Stimulated activated CD4-positive, alpha-beta T cell treated with anti-CD3 and anti-CD28 coated beads, TNF-alpha, amount 100 ng/mL, for 1 hour (primary cell): ENCODE measurements at places on chromosomes 1 and 21.
A peak's percentile ranks its signal among the peaks of the same experiment; 100 is the strongest.

GRCh38 chr1:110548381-110548780 lies 29.4 kb upstream of the KCNA10 start:
- DNase-seq = no peak

DNA sequence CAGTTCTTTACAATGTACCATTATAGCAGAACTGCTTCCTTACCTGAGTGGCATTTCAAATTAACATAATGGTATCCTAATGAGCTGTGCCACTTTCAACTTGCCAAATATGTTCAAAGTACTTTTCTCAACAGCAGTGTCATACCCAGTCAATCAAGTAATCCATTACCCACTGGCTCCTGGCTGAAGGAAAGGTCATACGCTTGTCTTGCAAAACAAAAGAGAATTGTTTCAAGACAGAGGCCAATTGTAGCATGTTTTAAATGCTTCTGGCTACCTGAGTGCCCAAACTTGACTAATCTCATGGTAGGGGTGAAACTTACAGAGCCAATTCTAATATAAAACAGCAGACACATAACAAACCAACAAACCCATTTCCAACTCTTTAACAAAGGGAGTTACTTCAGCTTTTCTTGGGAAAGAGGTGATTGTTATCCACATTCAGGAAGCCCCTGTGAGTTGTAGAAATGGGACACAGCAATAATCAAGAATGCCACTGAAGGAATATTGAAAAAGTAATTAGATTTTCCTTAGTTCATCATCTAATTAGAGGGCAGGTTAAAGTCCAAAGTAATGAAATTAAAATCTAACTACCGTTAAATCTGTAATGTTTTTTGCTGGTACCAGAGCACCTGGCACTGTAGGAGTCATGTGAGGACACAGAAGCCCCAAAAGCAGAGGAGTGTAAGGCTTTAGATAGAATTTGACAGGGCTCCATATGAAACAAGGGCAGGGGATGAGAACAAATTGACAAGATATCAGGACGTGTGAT lies 241.9 kb downstream of the RWDD3 start:
- DNase-seq = no peak

DNA sequence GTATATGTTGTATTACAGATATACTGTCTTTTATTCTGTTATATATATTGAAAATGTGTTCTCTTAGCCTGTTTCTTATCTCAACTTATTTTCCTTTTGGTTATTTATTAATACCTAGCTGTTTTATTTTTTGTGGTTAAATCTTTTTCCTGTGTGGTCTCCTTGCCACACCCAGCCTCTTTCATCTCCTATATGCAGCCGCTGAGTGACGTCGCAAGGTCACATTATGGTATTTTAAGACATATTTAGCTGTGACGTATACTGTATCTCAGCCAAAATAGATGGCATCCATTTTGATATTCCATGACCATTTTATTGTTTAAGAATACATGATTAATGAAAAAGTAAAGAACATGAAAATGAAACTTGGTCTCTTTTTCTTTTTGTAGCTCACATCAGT lies 29.1 kb downstream of the CENPF start:
- DNase-seq = no peak

DNA sequence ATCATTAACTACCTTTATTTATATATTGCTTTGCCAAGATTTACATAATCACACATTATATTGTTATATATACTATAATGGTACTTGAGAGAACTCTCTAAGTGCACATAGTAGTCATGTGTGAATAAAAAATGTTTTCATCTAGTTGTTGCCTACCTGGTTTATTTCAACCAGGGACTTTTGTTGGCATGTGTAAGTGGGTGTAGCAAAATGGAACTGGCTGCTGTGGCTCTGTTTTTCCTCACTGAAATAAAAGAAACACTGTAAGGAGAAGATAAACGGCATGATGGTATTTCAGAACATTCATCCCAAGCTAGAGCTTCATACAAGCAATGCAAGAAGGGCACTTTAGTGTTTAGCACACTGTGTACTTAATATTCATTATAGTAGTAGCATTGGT lies 14.9 kb downstream of the RBBP4 start:
- DNase-seq = no peak

DNA sequence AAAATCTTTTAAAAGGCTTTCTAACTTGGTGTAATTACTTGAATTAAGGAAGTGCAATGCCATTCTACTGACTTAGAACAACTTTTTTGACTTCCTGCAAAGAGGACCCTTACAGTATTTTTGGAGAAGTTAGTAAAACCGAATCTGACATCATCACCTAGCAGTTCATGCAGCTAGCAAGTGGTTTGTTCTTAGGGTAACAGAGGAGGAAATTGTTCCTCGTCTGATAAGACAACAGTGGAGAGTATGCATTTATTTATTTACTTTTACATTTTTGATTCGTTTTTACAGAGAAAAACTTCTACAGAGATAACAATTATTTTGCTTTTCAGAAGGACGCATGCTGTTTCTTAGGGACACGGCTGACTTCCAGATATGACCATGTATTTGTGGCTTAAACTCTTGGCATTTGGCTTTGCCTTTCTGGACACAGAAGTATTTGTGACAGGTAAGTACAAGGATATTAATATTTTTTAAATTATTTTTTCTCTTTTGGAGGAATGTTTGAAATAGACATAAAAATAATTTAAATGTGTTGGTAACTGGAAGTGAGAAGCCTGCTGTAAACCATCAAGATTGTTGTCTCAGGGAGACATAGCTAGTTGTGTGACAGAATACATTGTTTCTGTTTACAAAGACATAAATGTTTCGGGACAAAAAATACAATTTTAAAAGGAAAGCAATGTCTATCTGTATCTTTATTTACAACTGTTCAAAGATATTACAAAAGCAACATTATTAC lies at the start of gene PTPRC:
TSS of gene PTPRC (plus strand) at position 147 of the 742 bp plus-strand sequence. CDS start at position 376, 229 bp downstream.
- no peak for DNase-seq

DNA sequence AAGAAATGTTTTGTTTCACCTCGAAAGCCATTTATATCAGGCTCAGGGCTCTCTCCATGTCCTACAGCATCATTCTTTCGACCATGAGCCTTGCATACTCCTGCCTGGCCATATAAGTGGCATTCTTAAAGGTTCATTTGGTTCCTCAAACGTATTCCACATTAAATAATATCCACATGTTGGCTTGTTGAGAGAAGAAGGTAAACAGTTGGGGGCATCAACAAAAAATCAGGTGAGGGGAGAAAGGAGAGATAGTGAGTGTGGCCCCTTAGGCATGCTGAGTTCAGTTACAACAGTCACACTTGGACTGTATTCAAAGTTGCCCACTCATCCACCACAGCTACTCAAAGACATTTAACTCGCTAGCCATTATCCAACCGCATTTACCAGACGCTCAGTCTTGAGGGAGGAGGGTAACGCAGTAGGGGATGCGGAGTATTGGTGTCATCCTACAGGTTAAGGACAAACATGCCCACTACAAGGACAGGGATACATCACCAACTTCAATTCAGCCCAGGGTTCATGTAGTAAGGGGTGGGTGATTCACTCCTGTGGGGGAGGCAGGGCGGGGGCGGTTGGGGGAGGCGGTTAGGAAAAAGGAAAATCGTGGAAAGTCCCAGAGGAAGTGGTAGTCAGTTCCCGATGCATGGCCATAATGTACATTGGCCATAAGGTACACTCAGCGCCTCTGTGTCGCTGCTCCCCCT lies 1.4 kb downstream of the ZNF697 start:
- no peak for DNase-seq

- peak; percentile 92 for DNase-seq
These were observed at the start of gene DCAF6 for GRCh38 chr1:167936068-167936929. Gene DCAF6, plus strand, starts transcription at chr1:167936683. Its CDS starts 229 bp downstream, at chr1:167936912.

DNA sequence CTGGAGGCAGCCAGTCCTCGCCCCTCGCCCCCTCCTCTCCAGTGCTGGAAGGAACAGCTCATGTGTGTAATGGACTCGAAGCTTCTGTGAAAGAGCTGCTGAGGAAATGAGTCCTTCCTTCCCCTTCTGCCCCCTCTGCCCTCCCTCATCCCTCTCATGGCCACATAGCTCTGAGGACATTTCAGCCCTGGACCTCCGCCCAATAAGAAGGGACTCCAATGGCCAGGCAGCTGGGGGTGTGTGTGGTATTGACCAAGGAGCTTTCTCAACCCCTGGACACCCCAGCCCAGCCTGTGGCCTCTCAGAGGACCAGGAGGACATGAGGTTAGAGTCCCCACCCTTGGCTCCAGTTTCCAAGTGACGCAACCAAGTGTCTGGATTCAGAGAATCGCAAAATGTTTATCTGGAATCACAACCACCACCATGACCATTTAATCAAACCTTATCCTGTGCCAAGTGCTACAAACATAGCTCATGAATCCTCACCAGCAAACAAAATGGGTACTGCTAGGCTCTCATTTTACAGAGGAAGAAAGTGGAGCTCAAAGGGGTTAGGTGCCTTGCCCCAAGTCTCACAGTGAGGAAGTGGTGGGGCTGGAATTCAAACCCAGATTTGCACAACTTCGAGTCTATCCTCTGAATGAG lies 47.8 kb upstream of the ECE1 start:
- no peak for DNase-seq

DNA sequence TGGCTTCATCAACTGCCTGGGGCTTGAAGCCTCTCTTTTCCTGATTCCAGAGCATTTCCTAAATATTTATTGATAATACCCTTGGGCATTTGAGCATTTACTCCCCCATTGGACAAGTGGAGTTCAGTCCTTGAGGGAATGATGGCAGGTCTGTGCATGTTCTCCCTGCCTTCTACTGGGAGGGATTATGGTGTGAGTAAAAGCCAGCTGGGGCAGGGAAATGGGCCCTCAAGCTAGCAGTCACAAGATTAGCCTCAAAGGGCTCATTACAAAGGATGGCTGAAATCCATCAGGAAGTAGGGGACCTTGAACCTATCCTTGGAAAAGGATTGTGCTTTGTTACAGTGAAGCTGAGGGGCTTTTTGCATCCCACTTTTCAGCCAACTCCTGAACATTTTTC lies 24.2 kb upstream of the OSBPL9 start:
- DNase-seq = no peak

GRCh38 chr1:235027076-235027861 lies 101.4 kb downstream of the TOMM20 start:
- no peak for DNase-seq

GRCh38 chr1:183273300-183273699 lies 87.2 kb downstream of the LAMC2 start:
- DNase-seq = no peak

GRCh38 chr21:34635307-34635706 lies 20.4 kb upstream of the RCAN1 start:
- no peak for DNase-seq

- DNase-seq = no peak
These were observed 37.3 kb downstream of the ACTL8 start for GRCh38 chr1:17792421-17792820.

GRCh38 chr1:18021242-18021641 lies 86.4 kb upstream of the IGSF21 start:
- no peak for DNase-seq

DNA sequence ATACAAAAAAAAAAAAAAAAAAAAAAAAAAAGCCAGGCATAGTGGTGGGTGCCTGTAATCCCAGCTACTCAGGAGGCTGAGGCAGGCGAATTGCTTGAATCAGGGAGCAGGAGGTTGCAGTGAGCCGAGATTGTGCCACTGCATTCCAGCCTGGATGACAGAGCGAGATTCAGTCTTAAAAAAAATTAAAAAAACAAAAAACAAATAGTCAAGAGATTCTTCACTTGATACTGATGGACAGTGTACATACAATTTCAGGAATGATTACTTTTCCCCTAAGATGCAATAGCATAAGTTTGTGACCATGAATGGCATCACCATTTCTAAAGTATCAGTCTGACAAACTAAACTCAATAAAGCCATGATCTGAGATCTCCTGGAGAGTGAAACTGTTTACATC lies 60.8 kb upstream of the IVNS1ABP start:
- no peak for DNase-seq

DNA sequence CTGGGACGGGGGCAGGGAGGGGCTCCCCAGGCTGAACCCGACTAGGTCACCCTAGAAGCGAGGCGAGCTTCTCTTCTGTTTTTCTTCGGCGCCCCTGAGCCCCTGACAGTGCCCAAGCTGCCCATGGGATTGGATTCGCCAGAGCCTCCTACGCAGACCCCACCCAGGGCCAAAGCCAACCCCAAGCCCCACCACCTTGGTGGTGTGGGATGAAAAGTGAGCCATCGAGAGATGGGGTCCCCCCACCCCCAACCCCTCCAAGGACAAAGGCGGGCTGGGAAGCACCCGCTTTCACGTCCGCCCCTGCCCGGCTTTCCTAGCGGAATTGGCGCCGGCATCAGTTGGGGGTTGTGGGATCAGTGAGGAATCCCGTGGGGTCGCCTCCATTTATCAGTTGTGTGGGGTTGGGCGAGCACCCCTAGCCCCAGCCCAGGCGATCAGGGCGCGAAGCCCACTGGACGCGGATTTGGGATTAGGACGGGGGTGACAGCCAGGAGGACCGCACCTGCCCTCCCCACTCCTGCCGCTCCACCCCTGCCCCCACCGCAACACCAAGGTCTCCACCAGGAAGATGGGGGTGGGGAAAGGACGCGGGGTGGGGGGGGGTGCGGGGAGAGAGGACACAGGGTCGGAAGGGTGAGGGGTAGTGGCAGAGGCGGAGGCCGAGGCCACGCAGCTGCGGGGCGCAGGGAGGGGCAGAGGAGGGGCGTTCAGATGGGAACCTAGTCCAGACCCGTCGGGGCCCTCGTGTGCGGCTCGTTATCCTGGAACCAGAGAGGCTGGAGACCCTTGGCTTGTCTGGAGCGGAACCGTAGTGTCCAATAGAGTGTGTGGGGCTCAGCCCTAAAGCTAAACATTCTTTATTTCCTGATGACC lies 4.4 kb downstream of the TSPEAR start:
- no peak for DNase-seq

- no peak for DNase-seq
These were observed 106.9 kb downstream of the KCNJ15 start for GRCh38 chr21:38363693-38364092.

DNA sequence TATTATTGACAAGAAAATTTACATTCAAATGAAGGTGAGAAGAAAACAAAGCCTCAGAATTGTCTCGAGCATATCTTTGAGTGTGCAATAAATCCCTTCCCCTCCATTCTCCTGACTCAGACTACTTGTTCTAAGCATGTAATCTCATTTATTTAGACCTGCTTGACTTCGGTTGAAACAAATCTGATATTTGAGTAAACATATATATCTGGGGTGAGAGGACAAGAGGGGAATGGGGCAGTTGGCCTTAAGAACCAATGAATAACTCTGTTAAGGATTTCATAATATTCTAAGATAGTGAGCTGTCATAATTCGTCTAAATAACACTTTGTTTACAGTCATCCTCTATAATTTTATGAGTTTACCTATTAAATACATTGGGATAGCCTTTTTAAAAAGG lies 142.7 kb downstream of the SIPA1L2 start:
- no peak for DNase-seq

- no peak for DNase-seq
These were observed 8.6 kb upstream of the MT1HL1 start for GRCh38 chr1:237012788-237013383.

DNA sequence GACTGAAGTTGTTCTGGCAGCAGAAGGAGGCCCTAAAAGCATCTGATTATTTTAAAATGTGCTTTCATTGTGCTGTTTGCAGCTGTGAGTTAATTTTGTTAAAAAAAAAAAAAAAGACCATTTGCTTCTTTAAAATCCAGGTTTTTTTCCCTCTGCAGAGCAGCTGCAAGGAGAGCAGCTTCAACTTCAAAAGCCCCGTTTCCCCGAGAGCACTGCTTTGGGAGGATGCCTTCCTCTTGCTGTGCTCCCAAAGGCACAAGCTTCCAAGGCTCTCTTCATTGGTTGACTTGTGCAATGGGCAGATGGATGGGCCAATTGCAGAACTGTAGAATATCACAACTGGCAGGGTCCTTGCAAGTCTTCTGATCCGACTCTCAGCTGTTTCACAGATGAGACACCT lies 459.2 kb upstream of the PKN2 start:
- DNase-seq = no peak

- no peak for DNase-seq
These were observed at the start of gene SPAG17 for GRCh38 chr1:118185084-118185832. Gene SPAG17, minus strand, starts transcription at chr1:118185228. Its CDS starts 71 bp downstream, at chr1:118185157.
